Suppressor macrophage treated with lipopolysaccharide for 1 hour (primary cell): ENCODE measurements at places on chromosomes 1 and 21.

DNA sequence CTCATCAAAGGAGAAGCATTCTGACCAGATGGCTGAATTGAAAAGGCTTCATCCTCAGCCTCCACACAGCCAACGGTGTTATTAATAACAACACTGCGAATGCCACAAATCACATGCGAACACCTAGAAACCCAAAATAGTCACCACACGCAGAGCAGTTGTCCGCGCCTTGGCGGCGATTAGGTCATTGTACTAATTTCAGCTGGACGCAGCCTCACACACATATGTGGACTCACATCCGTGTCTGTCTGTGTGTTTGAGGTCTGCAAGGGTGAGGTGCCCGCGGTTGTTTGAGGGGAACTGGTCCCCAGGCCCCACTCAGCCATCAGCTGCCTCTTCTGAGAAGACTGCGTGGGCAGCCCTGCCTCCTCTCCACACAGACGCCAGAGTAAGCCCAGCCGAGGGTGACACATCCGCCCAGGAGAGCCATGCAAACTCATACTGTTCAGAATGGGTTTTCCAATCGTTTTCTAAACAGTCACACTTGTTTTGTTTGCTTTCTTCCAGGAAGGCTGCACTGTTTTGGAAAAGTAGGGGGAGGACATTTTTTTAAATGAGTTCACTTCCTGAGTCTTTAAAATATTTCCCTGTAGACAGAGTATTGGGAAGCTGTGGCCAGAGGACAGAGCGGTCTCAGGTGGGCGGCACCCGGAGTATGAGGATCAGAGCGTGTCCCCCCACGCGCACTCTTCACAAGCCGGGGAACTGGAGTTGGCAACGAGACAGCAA lies 53.4 kb downstream of the TOMM20 start:
- peak; percentile 99 for DNase-seq

DNA sequence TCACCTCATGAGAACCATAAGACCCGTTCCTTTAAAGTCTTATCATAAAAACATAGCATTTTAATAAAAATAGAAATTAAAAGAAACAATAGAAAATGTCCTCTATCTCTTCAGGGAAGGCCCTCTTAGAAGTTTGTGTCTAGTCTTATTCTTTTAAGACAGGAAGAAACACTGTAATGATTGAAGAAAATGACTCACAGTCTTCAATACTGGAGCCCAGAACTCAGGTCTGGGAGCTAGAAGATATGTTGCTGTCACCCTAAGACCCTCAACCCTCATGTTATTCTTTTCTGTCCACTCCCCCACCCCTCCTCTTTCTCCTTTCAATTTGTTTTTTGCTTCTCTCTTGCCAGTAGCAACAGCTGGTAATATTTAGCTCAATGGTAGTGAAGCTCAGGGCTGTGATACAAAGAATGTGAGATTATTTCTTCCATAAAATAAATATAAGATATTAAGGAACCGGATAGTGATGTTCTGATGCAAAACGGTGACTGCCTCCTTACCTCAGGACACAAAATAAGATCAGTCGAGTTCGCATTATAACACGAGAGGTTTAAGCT lies 12.0 kb downstream of the DUSP10 start:
- no peak for DNase-seq

- DNase-seq: no peak
Measured at GRCh38 chr1:234507626-234508387, 28.8 kb upstream of the TARBP1 start.

DNA sequence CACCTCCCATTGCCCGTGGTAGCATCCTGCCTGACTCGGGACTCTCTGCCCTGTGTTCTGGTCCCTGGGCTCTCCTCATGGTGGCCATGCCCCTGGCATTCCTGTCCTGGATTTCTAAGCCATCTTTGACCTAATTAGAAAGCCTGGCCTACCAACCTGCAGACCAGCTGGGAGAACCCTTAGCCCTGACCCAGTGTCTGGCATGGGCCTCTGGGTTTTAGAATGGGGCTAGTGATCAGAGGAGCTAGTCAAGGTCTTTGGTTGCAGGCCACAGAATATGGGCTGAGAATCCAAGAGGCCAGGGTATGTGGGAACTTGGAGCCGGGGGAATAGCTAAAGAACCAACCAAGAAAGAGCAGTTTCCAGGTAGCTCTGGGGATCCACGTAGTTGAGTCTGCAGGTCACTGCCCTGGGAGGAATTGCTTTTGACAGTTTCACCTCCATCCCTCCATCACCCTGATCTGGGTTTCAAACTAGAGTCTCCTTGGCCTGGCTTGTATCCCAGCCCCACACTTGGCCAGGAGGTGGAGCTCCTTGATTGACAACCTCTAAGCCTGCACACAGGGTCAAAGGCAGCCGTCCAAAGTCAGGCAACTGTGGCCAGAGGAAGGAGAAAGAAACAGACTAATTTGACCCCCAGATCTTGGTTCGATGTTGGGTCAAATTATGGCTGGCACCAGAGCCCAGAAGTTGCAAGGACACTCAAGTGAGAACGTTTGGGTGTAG lies 54.7 kb upstream of the ABCG1 start:
- DNase-seq: peak; percentile 83

DNA sequence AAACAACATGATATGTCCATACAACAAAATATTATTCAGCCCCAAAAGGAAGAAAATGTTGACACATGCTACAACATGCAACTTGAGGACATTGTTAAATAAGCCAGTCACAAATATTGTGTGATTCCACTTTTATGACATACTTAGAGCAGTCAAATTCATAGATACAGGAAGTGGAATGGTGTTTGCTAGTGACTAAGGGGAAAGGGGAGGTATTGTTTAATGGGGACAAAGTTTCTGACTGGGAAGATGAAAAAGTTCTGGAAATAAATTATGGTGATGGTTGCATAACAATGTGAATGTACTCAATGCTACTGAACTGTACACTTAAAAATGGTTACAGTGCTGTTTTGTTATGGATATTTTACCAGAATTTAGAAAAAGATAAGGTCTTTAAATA lies 77.7 kb downstream of the RHOU start:
- peak; percentile 65 for DNase-seq

- DNase-seq: no peak
Measured at GRCh38 chr1:26145960-26146294, 13.0 kb upstream of the FAM110D start.

DNA sequence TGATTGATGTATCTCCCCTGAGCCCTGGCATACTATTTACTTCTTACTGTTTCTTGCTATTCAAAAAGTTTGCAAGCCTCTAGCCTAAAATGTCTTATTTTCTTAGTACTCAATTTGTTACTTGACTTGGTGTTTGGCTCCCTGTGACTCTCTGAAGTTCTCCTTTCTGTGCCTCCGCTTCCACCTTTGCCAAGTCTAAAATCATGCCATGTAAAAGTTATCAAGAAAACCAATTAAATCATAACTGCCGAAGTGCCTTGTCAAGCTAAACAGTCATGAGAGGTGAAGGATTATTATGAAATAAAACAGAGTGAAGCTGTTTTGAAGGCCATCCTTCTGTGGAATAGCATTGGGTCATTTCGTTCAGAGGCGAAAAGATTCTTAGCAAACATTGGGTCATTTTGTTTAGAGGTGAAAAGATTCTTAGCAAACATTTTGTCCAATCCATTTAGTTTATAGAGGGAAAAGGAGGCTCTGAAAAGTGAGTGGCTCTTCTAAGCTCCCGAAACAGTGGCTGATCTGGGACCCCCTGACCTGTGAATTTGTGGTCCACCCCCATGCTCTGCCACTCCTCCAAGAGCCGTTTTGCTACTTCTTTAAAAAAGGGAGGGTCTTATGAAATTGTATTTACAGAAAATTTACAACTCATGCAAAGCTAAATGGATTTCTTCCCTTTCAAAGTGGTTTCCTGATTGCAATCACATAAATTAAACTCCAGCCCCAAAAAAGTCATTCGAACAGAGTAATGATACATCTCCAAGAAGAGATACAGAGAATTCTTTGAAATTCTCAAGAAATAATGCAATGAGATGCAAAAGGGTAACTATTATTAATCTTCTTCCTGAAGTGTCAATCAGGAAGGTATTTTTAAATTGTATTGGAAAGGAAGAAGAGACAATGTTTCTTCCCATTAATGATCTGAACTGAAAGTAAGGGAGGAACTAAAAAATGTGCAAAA lies 141.4 kb downstream of the RUNX1 start:
- DNase-seq: no peak

DNA sequence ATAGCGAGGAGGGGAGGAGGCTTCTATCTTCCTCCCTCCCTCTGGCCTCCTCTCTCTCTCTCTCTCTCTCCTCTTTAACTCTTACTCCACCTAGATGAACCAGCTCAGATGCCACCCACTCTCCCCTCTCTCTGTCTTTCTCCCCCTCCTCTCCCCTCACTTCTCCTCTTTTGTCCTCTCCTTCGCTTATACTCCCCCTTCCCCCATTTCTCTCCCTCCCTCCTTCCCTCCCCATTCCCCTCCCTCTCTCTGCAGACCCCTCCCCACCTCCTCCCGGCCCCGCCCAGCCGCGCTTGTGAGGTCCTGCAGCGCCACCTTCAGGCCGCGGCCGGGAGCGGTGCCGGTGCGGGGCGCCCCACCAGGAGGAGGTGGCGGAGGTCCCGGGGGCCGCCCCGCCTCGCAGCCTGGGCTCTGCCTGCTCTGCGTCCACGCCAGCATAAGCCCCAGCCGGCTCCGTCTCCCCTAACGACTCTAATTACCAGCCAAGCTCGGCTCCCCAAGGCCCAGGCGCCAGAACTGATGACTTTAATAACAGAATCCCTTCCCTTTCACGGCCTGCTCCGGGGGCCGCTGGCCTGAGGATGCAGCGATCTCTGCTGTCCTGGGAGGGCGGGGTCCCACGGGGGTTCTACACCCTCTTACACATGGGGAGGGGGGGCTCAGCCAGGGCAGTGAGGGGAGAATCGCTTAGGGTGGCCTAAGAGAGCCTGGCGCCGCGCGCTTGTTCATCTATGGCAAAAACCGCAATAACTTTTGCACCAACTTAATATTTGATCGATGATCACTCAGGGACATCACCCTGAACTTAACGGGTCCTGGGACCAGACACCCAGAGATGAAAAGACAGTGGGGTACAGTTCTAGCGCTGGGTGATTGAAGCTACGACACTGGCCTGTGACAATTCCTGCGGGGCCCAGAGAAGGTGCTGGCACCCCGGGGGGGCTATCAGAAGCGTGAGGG lies 637.3 kb downstream of the MATN1 start:
- DNase-seq: peak; percentile 47

- no peak for DNase-seq
Measured at GRCh38 chr1:228147151-228147693, 2.5 kb upstream of the GJC2 start.

GRCh38 chr1:232404227-232404626 lies 225.7 kb downstream of the SIPA1L2 start:
- DNase-seq: no peak

DNA sequence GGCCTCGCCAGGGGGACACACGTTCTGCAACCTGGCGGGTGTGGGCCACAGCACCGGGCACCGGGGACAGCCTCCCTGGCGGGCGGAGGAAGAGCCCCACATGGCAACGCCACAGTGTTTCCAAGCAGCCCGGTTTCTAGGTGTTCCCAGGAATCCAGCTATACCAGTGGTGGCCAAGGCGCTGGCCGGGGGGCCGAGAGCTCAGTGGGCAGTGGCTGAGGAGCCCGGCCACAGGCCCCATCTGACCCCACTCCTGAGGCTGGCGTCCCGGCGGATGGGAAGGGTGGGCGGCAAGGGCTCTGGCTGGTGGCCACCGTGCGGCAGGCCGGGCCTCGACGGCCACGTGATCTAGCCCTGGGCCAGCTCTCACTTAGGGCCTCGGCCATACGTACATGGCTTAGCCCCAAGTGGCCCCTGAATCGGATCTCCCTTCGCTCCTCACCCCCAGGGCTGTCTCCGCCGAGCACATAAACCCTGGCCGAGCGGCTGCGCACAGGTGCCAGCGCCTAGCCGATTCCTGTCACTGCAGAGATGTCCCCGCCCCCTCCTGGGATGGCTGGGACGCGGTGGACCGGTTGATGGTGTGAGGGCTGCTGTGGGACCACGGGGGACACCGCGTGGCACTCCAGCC lies 68.7 kb downstream of the MORN1 start:
- no peak for DNase-seq

GRCh38 chr1:36871146-36871971 lies 163.0 kb downstream of the GRIK3 start:
- DNase-seq: no peak

GRCh38 chr21:42190486-42190863 lies 28.5 kb upstream of the ABCG1 start:
- no peak for DNase-seq
